ENCODE measurements at places on chromosomes 2 and 18.

GRCh38 chr2:155310589-155310988 lies 612.1 kb downstream of the KCNJ3 start:
- DNase-seq: peak; percentile 24

GRCh38 chr2:210620456-210620855 lies 64.1 kb downstream of the CPS1 start:
- DNase-seq: peak; percentile 7

GRCh38 chr18:1408376-1408775 lies 503.7 kb downstream of the ADCYAP1 start:
- DNase-seq: no peak

DNA sequence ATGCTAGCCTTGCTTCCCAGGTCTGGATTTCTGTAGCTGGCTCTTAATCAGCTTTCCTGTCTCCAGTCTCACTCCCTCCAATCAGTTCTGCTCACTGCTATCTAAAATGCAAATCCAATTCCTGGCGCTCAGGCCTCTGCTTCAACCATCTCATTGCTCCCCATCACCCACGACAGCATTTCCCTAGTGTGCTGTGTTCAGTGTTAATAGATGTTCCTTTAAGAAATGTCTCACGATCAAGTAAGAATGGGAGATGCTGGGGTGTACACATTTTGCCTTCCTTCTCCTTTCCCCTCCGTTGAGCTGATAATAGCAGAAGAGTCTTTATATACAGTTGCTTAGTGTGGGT lies 1.6 kb upstream of the PUM2 start:
- DNase-seq: no peak

DNA sequence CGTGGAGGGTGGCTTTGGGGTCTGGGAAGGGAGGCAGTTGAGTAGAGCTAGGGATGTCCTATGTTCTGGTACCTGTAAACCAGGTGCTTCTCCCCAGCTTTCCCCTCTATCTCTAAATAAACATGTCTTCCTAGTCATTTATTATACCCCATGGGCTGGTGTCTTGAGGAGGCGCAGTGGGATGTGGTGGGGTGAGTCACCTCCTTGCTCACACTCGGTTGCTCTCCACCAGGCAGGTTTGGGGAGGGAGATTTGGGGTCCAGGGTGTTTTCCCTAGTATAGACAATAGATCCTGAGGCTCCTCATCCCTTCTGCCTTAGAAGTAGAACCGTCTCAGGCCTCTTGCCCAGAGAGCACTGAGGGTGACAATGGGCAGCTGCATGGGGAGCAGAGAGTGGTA lies 5.1 kb downstream of the PSD4 start:
- no peak for DNase-seq

DNA sequence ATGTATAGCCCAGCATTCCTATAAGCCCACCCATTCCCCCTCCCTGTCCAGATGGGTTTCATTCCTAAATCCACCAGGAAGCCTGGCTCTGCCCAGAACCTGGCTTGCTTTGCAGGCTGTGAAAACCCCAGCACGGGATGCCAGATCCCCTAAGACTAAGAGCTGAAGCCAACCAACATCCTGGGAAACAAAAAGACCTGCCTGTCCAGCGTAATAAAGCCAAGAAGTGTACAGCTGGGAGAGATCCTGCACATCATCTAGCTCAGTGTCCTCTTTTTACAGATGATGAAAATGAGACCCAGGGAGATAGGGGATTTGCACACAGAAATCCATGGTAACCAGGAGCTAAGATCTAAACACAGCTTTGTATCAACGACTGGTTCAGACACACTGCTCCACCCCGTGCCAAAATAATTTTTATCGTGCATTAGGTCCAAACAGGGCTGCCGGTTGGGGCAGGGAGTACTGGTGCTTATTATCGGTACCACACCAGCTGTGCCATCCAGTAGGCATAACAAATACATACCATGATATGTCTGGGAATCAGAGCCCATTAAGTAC lies 2.9 kb downstream of the RND3 start:
- DNase-seq: no peak

- no peak for DNase-seq
Observed at GRCh38 chr18:7850446-7850845, 283.3 kb downstream of the PTPRM start.

GRCh38 chr2:213476641-213477040 lies 192.4 kb downstream of the SPAG16 start:
- no peak for DNase-seq

- peak; percentile 45 for DNase-seq
Observed at GRCh38 chr2:32418778-32419177, 62.0 kb downstream of the BIRC6 start.

DNA sequence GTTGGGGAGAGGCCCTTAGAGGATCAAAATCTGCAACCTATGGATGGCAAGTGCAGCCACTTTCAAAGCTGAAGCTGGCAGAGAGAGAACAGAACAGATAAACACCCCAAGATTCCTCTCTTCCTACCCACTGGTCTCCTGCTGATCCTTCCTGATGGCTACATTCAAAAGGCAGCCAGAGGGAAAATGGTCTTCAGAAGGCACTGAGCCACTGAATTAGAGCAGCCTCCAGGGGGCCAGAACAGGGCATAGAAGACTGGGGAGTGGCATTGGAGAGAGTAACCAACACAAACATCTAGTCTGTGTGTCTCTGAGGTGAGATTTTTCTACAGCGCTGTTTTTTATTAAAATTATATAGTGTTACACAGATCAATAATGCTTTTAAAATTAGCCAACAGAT lies 432.6 kb downstream of the PARD3B start:
- DNase-seq: no peak

DNA sequence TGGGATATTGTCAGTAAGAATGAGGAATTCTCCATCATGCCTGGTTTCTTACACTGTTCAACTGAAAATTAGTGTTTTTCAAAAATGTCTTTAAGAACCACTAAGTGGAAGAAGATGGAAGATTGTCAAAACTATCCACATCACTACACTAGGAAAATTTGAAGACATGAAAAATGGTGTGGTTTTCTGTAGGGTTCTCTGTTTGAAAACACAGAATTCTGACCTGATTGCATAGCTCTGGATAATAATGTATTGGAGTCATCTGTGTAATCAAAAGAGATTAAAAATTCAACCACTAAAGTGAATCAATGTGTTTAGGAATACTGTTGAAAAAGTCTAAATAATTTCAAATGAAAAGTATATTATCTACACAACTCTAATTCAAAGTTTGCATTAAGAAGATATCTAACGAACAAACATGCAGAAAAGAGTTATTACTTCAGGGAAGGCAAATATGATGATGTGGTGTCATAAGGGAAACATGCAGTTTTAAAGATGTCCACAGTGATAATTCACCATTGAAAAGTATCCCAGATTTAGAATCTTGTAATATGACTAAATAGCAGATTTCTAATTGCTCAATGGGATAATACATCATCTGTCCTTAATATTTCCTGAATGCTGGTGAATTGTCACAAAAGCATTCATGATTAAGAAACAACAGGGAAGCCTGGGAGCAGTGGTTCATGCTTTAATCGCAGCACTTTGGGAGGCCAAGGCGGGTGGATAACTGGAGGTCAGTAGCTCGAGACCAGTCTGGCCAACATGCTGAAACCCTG lies 116.9 kb downstream of the ERBB4 start:
- DNase-seq: peak; percentile 89

GRCh38 chr2:150698016-150698661 lies 210.7 kb upstream of the RND3 start:
- DNase-seq: peak; percentile 62

DNA sequence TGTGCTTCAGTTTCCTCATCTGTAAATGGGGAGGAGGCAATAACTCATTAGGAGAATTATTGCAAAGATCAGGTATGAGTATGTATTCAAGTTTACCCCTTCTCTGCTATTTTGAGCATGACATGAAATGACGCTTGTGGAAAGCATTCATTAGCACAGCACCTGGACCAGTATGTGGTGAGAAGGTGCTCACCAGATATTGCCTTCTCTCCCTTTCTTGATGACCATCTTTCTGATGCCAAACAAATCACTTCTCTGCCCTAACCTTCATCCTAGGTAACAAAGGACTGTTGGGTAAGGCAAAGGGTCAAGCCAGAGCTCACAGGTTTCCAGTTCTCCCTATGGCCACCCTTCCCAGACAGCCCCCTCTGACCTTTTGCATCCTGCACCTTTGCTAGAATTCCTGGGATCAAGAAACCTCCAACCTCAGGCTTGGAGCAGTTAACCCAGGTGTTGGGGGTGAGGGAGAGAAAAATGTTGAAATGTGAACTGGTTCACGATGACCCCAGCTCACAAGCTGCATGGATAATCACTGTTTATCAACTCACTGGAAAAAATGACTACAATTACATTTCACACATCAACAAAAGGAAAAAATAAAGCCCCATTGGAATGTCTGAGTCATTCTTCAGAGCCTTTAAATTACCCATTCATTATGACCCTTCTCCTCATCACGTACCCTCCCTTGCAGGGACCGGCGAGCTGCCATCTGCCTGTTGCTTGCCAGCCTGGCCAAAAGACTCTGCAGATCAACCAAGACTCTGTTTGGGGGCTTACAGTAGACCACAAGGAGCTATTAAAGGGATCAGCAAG lies 41.6 kb downstream of the LBH start:
- peak; percentile 77 for DNase-seq
